ENCODE measurements at places on chromosomes 6 and 20.
A peak's percentile ranks its signal among the peaks of the same experiment; 100 is the strongest.

DNA sequence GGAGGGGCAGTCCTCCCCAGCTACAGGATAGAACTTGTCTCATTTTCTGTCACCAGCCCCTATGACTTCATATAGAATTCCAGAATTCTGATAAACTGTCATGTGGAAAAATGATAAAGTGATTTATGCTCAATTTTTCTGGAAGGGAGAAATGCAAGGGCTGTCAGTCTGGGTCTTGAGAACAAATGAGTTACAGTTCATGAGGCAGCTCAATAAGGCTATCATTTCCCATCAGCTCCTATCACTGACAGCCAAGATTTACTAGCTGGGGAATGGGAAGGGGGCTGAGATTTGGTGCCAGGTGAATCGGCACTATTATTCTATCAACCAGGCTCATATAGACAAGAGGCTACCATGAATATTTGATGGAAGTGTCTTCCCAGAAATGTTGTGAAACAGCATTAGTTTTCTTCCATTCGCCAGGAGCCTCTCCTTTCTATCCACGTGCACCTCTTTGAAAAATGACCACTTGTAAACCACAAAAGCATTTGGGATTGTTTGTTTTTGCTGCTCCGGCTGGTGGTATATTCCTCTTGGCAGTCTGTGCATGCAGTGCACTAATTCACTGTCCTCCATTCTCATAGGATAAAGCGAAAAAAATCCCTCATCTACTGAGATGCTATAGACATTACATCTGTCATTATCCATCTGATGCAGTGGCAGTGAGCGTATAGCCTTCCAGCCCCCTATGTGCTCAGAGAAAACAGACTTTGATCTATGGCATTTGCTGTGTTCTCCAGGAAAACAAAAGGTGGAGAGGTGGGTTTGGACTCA is 528.7 kb upstream of the RNF217 start:
- H3K27ac ChIP-seq: no peak overlapping the region
- no peaks in the 10 kb centered on the region for H3K4me1 ChIP-seq
- no peaks in the 10 kb centered on the region for H3K27me3 ChIP-seq
- no peak for DNase-seq
- H3K4me3 ChIP-seq: no peak overlapping the region
- H3K36me3 ChIP-seq: no peaks in the 10 kb centered on the region

- H3K27me3 ChIP-seq: no peaks in the 10 kb centered on the region
- no peak for DNase-seq
- no peak overlapping the region for H3K27ac ChIP-seq
- H3K4me1 ChIP-seq: no peaks in the 10 kb centered on the region
- no peak overlapping the region for H3K4me3 ChIP-seq
Measured at GRCh38 chr20:47175493-47175892, 181.0 kb downstream of the ZMYND8 start.

DNA sequence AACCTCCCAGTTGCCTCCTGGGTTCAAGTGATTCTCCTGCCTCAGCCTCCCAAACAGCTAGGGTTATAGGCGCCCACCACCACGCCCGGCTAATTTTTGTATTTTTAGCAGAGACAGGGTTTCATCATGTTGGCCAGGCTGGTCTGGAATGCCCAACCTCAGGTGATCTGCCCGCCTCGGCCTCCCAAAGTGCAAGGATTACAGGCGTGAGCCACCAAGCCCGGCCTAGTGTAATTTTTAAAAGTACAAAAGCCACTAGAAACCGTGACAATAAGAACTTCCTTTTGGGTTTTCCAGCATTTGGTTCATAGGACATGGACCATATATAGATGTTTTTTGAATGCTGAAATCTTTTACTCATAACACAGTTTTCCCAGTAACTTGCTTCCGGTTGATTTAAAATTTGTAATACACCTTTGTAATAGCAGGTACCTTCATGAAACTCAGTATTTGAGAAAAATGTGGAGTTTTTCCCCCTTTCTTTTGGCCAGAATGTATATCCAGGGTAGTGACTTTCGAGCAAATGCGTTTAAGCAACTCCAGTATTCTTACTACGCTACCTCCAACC is 467 bp downstream of the PXT1 start:
- DNase-seq: no peak
- H3K27ac ChIP-seq: peak overlapping the region; percentile 98
- peaks cover 46% of the 10 kb centered on the region for H3K4me1 ChIP-seq
- no peaks in the 10 kb centered on the region for H3K27me3 ChIP-seq
- no peaks in the 10 kb centered on the region for H3K36me3 ChIP-seq

DNA sequence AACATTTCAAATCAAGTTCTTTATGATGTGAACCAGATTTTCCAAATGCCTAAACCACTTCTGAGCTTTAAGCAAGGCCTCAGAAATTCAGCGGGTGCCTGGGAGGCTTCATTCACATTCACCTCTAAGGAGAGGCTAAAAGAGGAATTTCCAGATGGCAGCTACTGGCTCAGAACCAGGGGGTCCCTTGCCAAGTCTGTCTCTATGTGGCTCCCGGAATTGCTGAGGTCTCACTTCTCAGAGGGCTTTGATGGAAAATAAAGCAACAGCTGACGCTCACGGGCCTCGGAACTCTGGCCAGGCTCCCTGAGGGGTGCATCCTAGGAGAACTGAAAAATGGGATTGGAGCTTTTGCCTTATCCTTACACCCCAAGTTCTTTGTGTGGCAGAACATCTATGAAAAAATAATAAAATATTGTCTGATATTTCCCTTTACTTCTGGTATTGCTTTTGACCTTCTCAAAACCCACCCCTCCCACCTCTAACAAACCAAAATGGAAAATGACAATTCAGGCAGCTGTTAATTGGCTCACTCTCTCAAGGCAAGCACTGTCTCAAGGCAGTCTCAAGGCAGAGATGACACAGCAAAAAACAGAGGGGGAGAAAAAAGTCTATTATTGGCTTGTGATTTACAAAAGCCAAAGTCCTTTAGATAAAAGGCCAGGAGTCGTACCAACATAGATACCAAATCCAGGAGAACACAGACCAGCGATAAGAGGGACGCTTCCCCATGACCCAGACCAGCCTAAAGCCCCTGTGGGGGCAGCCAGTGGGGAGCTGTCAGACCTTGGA is 21.8 kb upstream of the LRRN4 start:
- peaks cover 22% of the 10 kb centered on the region for H3K4me1 ChIP-seq
- H3K36me3 ChIP-seq: no peaks in the 10 kb centered on the region
- no peaks in the 10 kb centered on the region for H3K27me3 ChIP-seq
- peak; percentile 59 for DNase-seq

DNA sequence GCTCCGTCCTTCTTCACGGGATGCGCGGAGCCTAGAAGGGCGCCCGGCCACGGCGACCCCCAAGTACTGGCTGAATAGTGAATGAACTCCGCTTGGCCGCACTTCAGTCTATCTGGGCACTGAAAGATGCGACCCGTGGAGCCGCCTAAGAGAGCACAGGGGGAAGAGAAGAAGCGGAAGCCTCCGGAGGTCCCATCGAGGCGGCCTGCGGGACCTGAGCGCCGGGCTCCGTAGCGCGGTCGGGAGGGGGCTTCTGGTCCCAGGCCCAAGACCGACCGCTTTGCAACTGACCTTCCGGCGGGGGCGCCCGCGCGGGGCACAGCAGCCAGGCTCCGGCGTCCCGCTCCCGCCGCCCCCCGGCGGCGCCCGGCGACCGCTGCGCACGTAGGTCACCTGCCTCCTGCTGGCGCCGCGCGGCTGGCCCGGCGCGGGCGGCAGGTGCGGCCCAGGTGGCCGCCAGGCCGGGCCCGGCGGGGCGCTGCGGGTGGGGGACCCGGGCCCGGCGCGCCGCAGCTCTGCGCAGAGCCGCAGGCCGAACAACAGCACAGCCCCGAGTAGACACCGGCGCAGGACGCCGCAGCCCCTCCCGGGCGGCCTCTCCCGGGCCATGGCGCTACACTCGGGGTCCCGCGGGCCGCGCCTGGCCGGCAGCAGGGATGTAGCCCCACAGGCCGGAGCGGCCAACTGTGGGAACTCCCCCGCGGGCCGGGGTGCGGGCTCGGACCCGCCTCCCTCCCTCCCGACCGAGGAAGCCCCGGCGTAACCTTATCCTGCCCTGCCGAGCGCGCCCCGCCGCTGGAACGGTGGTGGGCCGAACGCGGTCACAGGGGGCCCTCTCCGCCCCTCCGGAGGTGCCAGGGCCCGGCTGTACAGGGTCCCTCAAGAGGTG is at the start of gene METTL24:
TSS of gene METTL24 (minus strand) at position 686 of the 889 bp plus-strand sequence. CDS start at position 609, 77 bp downstream.
- H3K4me1 ChIP-seq: peaks cover 31% of the 10 kb centered on the region
- no peak within 1 kb of the TSS for H3K27ac ChIP-seq
- no peak for DNase-seq
- no peaks in the 10 kb centered on the region for H3K36me3 ChIP-seq

GRCh38 chr6:166029506-166029905 is 138.1 kb downstream of the TBXT start:
- H3K27me3 ChIP-seq: no peaks in the 10 kb centered on the region
- H3K36me3 ChIP-seq: no peaks in the 10 kb centered on the region
- DNase-seq: no peak
- no peak overlapping the region for H3K27ac ChIP-seq
- no peak overlapping the region for H3K4me3 ChIP-seq

DNA sequence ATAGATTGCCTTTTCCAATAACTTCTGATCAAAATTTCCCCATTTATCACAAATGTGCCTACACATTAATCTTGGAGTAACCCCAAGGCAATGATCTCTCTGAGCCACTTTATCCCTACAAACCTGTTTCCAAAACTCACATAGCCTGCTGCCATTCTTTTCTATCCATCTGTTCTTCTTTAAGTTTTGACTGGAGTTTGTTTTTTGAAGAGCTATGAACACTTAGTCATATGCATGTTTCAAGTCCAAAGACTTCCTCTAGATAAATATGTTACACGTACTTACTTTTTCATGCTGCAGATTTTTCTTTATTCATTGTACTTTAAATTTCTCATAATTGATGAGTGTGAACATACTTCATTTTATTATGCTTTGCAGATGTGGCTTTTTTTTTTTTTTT is 488.9 kb upstream of the CITED2 start:
- no peak overlapping the region for H3K4me3 ChIP-seq
- no peak for DNase-seq
- no peaks in the 10 kb centered on the region for H3K36me3 ChIP-seq
- no peak overlapping the region for H3K27ac ChIP-seq

- DNase-seq: no peak
- H3K4me3 ChIP-seq: no peak overlapping the region
- H3K27ac ChIP-seq: no peak overlapping the region
- no peaks in the 10 kb centered on the region for H3K27me3 ChIP-seq
Measured at GRCh38 chr6:17367868-17368267, 25.5 kb upstream of the CAP2 start.

DNA sequence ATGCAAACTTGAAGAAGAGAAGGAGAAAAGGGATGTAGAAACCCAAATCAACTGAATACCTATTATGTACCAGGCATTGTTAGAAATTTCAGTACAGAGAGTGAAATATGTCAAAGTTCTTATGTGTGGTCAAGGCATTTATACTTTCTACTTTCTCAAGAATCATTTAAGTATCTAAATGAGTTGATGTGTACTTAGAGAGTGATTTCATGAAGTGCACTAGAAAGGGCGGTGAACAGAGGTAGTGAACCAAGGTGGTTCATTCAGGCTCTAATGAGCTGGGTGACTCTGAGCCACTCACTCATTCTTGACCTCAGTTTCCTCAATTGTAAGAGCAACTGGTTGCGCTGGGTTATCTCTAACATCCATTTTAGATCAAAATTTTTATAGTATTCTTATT is 3.3 kb downstream of the PDE7B start:
- no peak overlapping the region for H3K4me3 ChIP-seq
- H3K36me3 ChIP-seq: no peaks in the 10 kb centered on the region
- H3K27ac ChIP-seq: no peak overlapping the region
- no peaks in the 10 kb centered on the region for H3K27me3 ChIP-seq
- no peak for DNase-seq
- H3K4me1 ChIP-seq: peaks cover 21% of the 10 kb centered on the region

- H3K4me3 ChIP-seq: no peak overlapping the region
- H3K27me3 ChIP-seq: peaks cover 69% of the 10 kb centered on the region
- no peaks in the 10 kb centered on the region for H3K36me3 ChIP-seq
Measured at GRCh38 chr6:18280084-18280483, 15.8 kb upstream of the DEK start.

DNA sequence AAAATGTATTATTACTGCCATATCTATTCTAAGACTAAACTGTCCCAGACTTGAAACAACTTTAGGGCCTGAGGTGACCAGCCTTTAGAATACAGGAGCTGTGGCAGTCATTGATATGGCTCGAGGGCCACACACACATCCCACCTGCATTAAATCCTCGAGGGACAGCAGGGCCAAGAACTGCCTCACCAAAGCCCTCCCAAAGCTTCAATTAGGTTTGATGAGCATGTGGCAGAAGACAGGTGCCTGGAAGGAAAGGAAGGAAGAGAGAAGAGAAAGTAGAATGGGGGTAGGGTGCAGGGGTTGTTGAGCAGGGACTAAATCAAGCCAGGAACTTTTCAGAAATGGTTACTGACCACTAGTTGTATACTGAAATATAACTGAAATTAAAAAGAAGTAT is 115.0 kb downstream of the PDSS2 start:
- H3K4me1 ChIP-seq: no peaks in the 10 kb centered on the region
- no peak for DNase-seq
- no peak overlapping the region for H3K27ac ChIP-seq
- no peaks in the 10 kb centered on the region for H3K36me3 ChIP-seq

GRCh38 chr6:133880896-133881295 is 8.0 kb upstream of the TCF21 start:
- no peak overlapping the region for H3K4me3 ChIP-seq
- no peak for DNase-seq
- H3K27ac ChIP-seq: no peak overlapping the region
- no peaks in the 10 kb centered on the region for H3K36me3 ChIP-seq
- no peaks in the 10 kb centered on the region for H3K4me1 ChIP-seq

- H3K4me3 ChIP-seq: no peak overlapping the region
- no peaks in the 10 kb centered on the region for H3K36me3 ChIP-seq
- DNase-seq: peak; percentile 11
- H3K27me3 ChIP-seq: no peaks in the 10 kb centered on the region
- no peak overlapping the region for H3K27ac ChIP-seq
- no peaks in the 10 kb centered on the region for H3K4me1 ChIP-seq
Measured at GRCh38 chr6:151847064-151847463, 39.6 kb downstream of the ESR1 start.

GRCh38 chr20:12177657-12178293 is 260.1 kb downstream of the BTBD3 start:
- no peak for DNase-seq
- no peak overlapping the region for H3K4me3 ChIP-seq
- no peaks in the 10 kb centered on the region for H3K36me3 ChIP-seq
- H3K27me3 ChIP-seq: no peaks in the 10 kb centered on the region
- peak overlapping the region; percentile 17 for H3K27ac ChIP-seq

- H3K27me3 ChIP-seq: no peaks in the 10 kb centered on the region
- H3K27ac ChIP-seq: no peak overlapping the region
- DNase-seq: no peak
- H3K4me3 ChIP-seq: no peak overlapping the region
- no peaks in the 10 kb centered on the region for H3K36me3 ChIP-seq
Measured at GRCh38 chr6:135703621-135704020, 147.9 kb upstream of the PDE7B start.

GRCh38 chr20:62893700-62894099 is 32.1 kb upstream of the TCFL5 start:
- no peaks in the 10 kb centered on the region for H3K4me1 ChIP-seq
- H3K4me3 ChIP-seq: no peak overlapping the region
- DNase-seq: no peak
- H3K27ac ChIP-seq: no peak overlapping the region
- no peaks in the 10 kb centered on the region for H3K27me3 ChIP-seq

Data from heart right ventricle (tissue), 16 donors.